ENCODE measurements at places on chromosomes 6 and 20.

- DNase-seq, result no peak
These were observed 913.9 kb upstream of the MAP3K7 start for GRCh38 chr6:91500689-91501303.

- no peak for DNase-seq
These were observed 42.6 kb downstream of the UQCC2 start for GRCh38 chr6:33668914-33669313.

- DNase-seq, result no peak
These were observed 738.2 kb downstream of the COL12A1 start for GRCh38 chr6:74467533-74468215.

DNA sequence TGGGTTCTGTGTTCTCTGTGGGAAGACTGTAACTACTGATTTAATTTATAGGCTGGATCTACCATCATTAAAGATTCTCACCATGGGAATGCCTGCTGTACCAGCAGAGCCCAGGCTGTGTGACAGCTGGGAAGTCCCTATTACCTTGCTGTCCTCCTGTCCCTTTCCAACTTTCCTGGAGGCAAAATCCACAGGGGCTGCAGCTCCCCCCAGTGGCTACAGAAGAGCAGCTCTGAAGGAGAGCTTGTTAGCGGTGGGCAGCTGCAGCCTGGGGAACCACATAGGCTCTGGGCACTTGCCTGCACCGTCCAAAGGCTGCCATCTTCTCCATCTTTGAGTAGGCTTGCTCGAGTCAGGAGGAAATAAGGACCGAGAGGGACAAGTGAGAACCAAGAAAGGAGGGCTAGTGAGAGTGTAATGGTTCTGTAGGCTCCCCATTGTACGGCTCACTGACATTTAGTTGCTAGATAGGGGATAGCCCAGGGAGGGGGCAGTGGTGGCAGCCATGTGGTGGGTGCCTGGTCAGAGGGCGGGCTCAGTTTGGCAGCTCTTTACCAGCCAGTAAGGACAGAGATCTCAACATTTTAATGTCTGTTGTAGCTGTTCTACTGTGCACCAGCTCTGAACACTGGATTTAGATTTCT, 155.1 kb upstream of the MLIP start:
- DNase-seq, result no peak

DNA sequence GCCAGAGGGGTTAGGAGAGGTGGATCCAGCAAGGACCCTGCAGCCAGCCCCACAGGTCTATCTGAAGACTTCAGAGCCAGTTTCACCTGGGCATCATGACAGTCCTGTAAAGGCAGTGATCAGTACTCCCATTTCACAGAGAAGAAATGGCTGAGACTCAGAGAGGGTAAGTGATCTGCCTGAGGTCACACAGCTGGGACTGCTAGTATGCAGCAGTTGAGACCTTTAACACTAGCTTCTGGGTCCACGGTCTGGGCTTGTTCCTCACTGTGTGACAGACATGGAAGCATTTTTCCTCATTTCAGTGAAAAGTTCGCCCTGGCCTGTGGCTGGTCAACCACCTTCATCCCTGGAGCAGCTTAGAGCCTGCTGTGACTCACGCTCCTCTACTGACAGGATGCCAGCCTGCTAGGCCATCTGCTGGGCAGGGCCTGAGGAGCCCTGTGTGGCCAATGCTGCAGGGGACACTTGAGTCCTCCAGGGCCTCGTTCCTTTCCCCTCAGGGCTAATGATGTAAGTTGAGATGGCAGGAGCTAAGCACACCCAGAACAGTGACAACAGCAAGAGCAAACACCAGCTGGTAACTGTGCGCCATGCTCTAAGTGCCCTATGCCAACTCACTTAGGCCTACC, 192.0 kb downstream of the LRFN2 start:
- peak; percentile 7 for DNase-seq

GRCh38 chr20:13875265-13875811, 90.5 kb downstream of the NDUFAF5 start:
- no peak for DNase-seq

DNA sequence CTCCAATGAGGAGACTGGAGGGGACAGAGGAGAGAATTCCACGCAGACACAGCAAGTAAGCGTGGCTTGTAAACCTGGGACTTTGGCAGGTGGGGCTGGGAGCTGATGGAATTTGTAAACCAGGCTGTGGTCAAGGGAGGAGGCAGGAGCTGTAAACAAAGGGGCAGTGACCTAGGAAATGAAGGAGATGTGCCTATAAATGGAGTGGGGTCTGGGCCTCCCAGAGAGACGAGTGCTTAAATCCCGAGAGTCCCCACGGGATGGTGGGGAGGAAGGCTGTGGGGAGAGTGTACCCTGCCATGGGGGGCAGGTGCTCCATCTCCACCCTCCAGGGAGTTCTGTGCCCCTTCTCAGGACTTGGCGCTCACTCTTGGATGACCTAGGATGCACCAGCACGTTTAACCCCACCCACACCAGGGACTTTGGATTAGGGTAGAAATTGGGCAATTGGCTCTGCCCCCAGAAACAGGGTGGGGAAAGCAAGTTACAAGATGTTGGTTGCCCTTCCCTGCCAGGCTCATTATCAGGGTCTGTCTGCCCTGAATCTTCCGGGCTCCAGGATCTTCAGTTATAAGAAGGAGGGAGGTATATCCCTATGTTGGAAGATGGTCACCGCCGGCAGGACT, 4.0 kb upstream of the DHX16 start:
- no peak for DNase-seq

DNA sequence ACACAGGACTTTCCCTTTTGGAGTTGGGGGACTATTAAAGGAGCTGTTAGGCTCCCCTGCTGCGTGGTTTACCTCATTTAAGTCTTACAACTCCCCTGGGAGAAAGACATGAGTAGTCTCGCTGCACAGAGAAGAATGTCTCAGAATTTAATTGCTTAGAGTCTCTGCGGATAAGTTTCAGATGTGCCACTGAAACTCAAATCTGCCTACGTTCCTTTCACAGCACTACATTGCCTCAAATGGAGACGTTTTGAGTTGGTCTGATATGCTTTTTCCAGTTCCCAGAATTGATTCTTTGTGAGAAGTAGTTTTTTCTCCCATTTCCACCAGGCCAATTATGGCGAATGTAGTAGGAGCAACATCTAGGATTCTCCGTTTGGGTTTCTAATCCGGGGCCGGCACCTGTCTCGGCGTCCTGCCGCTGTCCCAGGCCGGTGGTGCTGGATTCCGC, 532 bp upstream of the SLC35F1 start:
- DNase-seq, result no peak

DNA sequence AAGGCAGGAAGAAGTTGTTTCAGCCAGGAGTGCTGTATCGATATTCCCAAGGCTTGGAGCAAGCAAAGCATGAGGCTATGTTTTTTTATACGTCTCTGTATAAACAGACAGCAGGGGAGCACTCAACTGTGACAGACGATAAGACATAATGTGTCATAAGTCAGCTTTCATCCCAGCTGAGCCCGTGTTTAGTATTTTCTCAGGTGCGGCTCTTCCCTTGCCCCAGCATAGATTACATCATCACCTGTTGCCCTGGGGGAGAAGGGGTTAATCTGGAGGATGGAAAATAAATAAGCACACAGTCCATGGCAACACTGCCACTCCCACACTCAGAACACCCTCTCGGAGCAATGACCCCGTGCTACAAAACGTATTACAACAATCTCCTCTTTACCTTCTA, 22.1 kb upstream of the KCNK5 start:
- DNase-seq, result no peak

GRCh38 chr6:17448165-17448564, 54.8 kb downstream of the CAP2 start:
- DNase-seq, result no peak

DNA sequence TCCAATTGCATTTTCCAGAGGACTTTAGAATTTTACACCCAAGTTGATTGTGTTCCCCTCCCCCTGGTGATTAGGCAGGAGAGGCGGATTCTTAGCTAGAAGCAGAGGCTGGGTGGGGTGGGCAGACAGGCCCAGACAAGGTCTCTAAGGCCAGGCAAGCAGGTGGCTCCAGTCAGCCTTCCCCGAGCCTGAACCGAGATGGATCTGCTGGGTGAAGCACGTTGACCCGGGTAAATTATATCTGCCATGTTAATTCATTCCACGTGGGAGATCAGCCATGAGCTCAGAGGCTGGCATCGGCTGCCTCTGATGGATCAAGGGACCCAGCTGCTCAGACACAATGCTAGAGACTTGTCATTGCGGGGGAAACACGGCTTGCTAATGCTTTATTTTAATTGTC, 159.5 kb upstream of the MAFB start:
- no peak for DNase-seq

DNA sequence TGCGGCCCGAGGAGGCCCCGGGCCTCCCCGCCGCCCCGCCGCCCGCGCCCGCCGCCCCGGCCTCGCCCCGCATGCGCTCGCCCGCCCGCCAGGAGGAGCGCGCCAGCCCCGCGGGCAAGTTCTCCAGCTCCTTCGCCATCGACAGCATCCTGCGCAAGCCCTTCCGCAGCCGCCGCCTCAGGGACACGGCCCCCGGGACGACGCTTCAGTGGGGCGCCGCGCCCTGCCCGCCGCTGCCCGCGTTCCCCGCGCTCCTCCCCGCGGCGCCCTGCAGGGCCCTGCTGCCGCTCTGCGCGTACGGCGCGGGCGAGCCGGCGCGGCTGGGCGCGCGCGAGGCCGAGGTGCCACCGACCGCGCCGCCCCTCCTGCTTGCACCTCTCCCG, 1.5 kb downstream of the FOXQ1 start:
- DNase-seq, result no peak

DNA sequence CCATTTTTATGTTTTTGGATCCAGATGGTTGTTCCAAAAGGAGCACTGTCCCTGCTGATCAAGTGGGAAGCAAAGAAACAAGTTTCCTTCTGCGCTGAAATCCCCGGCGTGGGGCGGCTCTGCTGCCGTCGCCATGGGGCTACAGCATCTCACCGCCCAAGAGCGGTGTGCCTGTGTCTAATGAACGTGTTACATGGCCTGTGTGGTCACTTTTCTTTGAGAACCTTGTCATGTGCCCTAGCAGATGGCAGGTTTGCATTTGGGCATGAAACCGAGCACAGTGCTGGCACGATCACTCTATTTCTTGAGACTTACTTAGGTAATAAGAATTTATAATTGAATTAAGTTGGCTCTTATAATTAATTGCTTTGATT, 51.9 kb downstream of the ZDHHC14 start:
- DNase-seq, result no peak

GRCh38 chr6:56637640-56638039, 5.0 kb downstream of the DST start:
- DNase-seq, result no peak

GRCh38 chr6:45532721-45533210, 155.0 kb upstream of the SUPT3H start:
- DNase-seq, result no peak

GRCh38 chr6:128174724-128175123, 273.9 kb upstream of the THEMIS start:
- DNase-seq, result no peak

Measured in GOT3 (cell line).